ENCODE measurements at places on chromosomes 1 and 21. TPM values are rescaled to one million over a fixed set of nuclear protein-coding genes. Genes with fewer than 3 reads are reported as not detected.

DNA sequence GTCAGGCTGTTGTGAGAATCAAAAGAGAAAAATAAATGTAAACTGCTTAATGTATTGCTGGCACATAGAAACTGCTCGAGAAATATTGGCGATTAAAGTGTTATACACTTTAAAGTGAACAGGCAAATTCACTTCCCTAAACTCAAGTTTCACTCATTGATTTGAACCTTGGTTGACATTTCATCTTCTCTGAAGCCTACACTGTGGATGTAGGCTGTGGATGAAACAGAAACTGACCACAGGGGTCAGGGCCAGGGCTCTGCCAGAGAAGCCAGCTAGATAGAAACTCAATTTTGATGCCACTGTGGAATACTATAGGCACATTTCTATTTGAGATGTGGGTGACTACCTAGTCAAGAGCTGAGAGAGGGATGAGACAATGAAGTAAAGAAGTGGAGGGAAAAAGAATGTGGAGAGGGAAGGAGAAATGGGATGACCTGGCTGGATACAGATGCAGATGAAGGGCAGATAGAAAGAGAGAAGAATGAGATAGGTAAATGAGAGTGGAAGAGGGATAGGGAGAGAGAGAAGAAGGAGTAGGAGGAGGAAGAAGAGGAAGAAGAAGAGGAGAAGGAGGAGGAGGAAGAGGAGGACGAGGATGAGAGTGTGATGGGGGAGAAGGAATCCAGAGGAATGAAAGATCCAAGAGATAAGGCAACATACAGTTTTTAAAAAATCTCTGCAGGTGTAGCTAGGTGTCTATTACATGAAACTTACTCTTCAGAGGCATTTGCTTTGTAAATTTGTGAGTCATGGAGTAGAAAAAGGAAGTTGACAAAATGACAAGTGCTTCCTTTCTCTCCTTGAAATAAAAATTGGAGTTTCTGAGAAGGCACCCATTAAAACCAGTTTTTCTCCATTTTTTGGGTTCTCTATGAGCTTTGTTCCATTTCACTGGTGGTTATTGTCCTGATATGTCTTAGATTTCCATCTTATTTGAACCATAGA is 17.4 kb upstream of the CD1D start:
- no peak for DNase-seq

DNA sequence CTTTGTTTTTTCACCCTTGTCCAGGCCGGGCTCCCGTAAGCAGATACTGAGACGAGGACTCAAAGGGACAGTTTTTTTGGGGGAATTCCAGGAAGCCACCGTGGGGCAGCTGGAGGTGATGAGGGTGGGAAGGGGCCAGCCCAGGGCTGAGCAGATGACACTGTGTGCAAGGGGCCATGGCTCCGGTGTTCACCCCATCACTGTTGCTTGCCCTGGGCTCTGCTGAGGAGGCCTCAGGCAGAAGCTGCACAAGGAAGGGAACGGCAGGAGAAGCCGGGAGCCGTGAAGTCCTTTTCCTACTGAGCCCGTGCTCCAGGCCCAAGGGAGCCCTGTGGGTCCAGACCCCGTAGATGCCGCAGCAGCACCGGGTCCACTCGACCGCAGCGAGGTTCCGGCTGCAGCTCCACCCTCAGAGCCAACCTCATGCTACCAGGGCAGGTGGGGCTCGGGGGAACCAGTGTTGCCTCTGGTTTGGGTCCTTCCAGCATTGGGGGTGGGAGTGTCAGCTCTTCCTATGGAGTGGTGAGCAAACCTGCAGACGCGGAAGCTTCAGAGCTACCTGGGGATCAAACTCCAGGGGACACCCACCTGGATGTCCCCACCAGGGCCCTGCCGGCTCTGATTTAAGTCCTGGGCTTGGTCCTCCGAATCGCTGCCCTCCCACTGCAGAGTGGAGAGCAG is 4.3 kb upstream of the CALML6 start:
- peak; percentile 50 for DNase-seq

THEM5 gene
- total RNA-seq: not detected

SWT1 gene
- total RNA-seq: 5.2 TPM

- DNase-seq: no peak
Measured at GRCh38 chr1:80675454-80675853, 1125.3 kb upstream of the ADGRL2 start.

LIPI gene
- total RNA-seq: not detected

ARMH1 gene
- 0.78 TPM for total RNA-seq

GRCh38 chr21:44987886-44988606 is 48.2 kb downstream of the SLX9 start:
- DNase-seq: peak; percentile 55

GRCh38 chr1:5962265-5963105 is 29.7 kb downstream of the NPHP4 start:
- DNase-seq: peak; percentile 21

DNALI1 gene
- 6.1 TPM for total RNA-seq

DNA sequence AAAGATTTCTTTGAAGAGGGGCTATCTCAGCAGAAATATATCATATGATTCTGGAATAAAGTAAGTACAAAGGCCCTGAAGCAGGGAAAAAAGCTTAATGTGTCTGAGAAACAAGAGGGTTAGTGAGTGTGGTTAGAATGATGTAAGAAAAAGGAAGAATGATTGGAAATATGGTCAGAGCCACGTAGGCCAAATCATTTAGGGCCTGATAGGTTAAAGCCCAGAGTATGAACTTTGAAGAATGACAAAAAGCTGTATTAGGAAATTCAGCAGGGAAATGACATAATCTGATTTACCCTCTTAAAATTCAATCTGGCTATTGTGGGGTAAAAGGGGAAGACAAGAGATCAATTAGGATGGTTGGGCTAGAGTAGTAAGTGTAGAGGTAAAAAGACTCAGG is 69.0 kb upstream of the MUTYH start:
- no peak for DNase-seq

- no peak for DNase-seq
Measured at GRCh38 chr1:37038227-37039093, 4.1 kb upstream of the GRIK3 start.

DRAXIN gene
- total RNA-seq: 0.03 TPM

KRTAP19-5 gene
- not detected for total RNA-seq

- DNase-seq: no peak
Measured at GRCh38 chr1:200838676-200839445, 33.9 kb upstream of the GPR25 start.

GRCh38 chr1:82321794-82322193 is 521.1 kb downstream of the ADGRL2 start:
- no peak for DNase-seq

IGSF9 gene
- total RNA-seq: 0.30 TPM
